ENCODE measurements at places on chromosomes 13 and 19.
A peak's percentile ranks its signal among the peaks of the same experiment; 100 is the strongest.

DNA sequence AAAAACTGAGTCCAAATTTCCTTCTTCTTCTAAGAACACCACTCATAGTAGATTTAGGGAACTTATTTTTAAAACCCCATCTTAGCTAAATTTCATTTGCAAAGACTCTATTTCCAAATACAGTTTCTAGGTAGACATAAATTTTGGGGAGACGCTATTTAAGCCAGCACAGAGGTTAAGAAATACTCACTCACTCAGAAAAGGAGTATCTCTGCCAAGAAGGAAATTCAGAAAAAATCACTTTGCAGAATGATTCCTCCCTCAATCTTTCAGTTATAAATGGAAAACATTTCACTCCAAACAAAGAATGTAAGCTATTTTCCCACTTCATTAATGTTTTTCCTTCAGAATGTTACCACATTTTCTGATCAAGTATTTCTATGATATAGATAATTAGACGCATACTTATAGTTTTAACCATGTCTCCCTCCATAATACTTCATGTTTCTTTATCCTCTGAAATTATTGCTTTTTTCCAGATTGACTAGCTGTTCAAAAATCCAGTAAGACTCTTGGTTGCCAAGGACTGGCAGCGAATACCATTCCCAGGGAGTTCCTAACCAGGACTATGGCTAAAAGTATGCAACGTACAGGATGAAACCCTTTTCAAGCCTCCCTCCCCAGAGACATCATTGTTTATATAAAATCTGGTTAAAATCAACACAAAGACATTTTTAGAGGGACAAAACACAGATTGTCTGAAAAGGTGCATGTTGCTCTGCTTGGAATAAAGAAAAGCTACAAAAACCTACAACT is 52.5 kb upstream of the RXFP2 start:
- DNase-seq: no peak

GRCh38 chr19:58093071-58093470 is 5.0 kb downstream of the ZSCAN18 start:
- DNase-seq: no peak

DNA sequence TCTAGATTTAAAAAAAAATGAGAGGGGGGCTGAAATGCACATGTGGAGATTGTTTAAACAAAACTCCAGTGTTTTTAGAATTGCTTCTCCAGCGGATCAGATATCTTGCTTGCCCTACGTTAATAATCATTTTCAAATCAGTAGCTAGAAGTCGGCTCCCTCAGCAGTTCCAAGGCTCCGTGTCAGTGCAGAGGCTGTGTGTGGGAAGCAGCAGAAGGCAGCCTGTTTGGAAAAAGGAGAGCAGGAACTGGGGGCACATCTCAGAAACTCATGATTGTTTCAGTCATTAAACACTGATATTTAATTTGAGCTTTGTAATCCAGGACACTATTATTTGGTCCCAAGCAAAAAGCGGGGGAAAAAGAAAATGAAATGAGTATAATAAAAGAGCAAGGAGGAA is 50.9 kb downstream of the SOX21 start:
- DNase-seq: no peak

GRCh38 chr13:90420683-90421082 is 926.8 kb upstream of the MIR17HG start:
- peak; percentile 19 for DNase-seq

DNA sequence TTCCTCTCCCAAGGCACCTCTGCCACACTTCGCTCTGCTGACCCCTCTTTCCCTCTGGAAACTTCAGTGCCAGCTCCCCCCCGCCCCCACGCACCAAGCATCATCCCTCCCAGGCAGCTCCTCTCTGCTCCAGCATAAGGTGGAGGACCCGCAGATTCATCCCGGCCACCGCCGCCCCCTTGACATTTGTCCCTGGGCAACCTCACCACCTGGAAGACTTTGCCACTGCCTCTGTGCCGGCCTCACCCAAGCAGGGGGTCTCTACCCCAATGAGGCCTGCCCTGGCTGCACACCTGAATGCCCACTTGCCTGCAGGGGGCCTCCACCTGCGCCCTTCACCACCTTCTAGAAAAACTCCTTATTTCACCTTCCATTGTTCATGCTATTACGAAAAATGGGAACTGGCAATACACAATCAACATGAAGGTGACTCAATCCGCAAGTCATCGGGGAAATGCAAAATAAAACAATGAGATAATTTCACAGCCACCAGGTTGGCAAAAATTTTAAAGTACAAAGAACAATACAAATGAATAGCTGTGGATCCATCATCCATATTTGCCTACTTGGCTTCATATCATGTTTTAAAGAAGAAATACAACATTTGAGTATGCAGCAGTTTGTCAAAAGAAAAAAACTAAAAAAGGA is 21.9 kb downstream of the CCNE1 start:
- DNase-seq: no peak

GRCh38 chr19:54916822-54917221 is 10.9 kb downstream of the NCR1 start:
- no peak for DNase-seq

DNA sequence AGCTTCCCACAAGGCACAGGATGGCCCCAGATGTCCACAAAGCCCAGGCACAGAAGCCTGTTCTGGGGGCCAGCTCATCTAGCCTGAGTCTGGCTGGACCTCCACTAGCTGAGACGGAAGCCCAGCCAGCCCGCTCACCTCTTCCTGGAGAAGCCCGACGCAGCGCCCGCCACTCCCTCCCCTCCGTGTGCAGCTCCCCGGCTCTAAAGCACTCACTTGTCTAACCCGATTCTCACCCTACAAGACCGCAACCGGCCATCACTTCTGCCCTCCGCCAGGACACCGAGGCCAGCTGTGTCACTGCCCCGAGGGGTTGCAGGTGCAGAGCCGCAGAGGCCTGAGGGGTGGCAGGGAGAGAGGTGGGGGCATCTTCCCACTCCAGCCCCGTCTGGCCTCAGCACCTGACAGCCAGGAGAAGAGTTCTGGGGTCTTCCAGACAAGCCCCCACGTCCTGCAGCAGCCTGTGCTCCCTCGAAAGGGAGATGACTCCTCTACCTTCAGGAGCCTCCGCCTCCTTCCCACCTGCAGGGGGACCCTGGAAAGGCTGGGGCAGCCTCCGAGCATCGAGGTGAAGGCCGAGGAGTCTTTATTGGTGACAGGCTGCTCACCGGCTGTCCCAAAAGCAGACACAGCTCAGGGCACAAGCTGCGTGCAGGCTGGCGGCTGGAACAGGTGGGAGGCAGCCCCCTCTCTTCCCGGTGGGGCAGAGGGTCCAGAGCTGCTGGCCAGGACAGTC is 5.9 kb upstream of the DIRAS1 start:
- no peak for DNase-seq
